ENCODE measurements at places on chromosomes 6 and 20.

DNA sequence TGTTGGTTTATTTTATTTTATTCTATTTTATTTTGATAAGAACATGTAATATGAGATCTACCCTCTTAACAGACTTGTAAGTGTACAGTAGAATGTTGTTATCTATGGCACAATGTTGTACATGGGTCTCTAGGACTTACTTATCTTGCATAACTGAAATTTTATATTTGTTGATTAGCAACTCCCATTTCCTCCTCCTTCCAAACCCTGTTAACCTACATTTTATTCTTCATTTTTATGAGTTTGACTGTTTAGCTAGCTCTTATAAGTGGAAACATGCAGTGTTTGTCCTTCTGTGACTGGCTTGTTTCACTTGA lies 37.9 kb upstream of the BCAS1 start:
- no peak for DNase-seq

DNA sequence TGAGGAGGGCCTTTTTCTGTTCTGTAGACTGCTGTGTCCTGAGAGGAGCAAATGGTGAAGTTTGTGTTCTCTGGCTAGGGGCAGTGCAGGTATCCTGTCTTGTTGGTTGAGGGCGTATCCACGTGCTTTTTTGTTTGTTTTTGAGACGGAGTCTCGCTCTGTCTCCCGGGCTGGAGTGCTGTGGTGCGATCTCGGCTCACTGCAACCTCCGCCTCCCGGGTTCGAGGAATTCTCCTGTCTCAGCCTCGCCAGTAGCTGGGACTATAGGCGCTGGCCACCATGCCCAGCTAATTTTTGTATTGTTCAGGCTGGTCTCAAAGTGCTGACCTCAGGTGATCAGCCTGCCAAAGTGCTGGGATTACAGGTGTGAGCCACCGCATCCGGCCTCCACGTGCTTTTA lies 10.8 kb upstream of the PXDC1 start:
- no peak for DNase-seq

DNA sequence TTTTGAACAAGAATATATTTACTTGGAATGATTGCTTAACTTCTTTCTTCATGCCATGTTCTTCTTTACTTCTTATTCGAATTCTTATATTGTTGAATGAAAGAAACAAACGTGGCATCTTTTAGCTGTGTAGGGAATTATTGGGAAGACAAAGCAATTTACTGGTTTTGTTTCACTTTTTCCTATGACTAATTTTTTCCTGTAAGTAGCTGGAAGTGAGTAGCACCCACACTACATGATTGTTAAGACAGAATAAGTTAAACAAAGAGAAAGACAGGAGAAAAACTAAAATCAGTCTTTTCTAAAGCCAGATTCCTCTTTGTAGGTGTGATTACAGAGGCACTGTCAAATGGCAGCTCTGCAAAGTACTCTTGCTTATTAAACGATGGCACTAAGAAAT lies 593.4 kb downstream of the EYS start:
- no peak for DNase-seq

GRCh38 chr6:169779092-169779815 lies 27.8 kb downstream of the ERMARD start:
- no peak for DNase-seq

DNA sequence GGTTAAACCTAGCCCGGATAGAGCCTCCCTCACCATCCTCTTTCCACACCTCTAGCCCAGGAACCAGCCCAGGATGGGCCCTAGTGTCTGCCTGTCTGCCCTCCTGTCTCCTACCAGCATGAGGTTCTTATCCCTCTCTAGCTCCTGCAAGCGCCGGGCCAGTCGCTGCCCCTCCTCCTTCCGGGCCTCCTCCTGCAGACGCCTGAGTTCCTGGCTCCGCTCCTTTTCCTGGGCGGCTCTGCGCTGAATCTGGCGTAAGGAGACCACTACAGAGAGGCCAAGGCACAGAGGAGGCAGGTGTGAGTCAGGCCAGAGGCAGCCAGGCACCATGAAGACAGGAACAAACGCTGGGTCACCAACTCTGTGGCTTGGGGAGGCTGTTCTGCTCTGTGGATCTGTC lies 4.3 kb upstream of the PSORS1C2 start:
- no peak for DNase-seq

DNA sequence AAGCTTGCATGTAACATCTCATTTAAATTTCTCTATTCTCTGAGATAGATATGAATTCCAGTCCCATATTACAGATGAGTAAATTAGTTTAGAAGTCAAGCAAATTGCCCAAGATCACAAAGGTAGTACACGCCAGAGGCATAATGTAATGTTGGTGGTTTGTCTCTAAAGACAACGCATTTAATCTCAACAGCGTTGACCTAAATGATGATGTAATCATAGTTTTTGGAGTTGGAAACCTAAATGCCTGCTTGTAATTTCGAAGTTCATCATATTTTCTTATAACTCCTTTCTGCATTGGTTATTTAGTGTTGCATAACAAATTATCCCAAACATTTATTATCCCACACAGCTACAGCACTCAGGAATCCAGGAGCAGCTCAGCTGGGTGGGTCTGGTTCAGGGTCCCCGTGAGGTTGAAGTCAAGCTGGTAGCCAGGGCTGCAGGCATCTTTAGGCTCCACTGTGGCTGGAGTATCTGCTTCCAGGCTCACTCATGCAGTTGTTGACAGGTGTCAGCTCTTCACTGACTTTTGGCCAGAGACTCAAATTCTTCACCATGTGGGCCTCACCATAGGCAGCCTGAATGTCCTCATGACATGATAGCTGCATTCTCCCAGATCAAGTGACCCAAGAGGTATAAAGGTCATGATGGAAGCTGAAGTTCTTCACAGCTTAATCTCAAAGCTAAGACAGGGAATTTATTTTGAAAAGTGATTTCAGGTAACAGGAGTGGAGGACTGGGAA lies 122.0 kb upstream of the SPTLC3 start:
- DNase-seq: no peak

- DNase-seq: no peak
These were observed 86.9 kb downstream of the RIPOR3 start for GRCh38 chr20:50604451-50604850.

GRCh38 chr20:2873747-2874041 lies 413 bp downstream of the PTPRA start:
- peak; percentile 65 for DNase-seq

DNA sequence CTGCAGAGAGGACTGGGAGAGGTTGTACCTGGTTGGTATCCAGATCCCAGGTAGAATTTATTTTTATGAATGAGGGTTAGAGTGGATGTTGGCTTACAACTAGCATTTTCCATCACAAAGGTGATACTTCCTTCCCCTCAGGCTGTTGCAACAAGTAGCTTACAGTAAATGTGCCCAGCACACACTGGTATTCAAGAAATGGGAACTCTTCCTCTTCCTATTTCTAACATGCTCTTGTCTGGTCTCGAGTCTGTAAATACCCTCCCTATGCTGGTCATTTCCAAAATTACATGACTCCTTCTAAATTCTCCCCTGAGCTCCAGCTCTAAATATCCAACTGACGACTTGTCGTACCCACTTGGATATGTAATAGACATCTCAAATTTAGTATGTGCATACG lies 90.1 kb upstream of the FOXC1 start:
- DNase-seq: no peak

DNA sequence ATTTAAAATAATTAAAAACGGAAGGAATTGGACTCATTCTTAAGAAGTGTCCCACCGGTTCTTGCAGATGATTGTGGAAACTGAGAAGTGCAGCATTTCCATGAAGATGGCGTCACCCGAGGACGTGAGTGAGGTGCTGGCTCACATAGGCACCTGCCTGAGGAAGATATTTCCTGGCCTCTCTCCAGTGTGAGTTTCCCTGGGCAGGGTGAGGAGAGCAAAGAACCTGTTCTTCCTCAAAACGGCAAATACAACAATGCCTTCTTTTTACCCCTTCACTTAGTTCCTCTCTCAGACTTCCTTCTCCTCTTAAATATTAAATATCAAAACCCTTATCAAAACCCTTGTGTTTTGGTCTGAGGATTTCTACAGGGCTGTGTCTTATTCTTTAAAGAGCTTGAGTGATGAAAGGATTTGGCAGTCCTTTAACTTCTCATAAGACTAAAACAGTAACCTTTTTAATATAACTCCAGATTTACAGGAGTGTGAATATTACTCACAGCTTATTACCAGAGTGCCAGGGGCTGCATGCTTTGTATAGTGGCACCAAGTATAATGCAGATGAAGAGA lies 156.3 kb downstream of the CARMIL1 start:
- DNase-seq: no peak

GRCh38 chr6:75126518-75126917 lies 79.3 kb downstream of the COL12A1 start:
- no peak for DNase-seq

DNA sequence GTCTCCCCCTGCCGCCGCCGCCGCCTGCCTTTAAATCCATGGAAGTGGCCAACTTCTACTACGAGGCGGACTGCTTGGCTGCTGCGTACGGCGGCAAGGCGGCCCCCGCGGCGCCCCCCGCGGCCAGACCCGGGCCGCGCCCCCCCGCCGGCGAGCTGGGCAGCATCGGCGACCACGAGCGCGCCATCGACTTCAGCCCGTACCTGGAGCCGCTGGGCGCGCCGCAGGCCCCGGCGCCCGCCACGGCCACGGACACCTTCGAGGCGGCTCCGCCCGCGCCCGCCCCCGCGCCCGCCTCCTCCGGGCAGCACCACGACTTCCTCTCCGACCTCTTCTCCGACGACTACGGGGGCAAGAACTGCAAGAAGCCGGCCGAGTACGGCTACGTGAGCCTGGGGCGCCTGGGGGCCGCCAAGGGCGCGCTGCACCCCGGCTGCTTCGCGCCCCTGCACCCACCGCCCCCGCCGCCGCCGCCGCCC lies 474 bp downstream of the CEBPB start:
- DNase-seq: peak; percentile 59

- DNase-seq: no peak
These were observed 69.2 kb upstream of the CDYL start for GRCh38 chr6:4707011-4707410.

DNA sequence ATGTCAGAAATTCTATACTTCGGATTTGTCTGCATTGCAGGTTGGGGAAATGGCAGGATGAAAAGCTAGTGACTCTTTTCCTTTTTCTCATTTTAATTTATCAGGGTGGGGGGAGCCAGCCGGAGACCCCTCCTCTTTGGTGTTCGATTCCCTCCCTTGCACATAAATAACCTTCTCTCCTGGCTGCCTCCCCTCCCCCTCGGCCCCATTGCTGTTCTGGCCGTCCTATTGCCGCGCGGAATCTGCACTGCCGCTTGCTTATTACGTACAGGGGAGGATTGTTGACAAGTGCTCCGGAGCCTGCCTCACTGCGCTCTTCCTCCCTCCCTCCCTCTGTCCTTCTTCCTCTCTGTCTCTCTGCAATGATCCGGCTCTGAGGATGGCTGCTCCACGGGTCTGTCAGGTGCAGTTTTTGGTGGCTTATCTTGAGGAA lies 154.7 kb downstream of the JARID2 start:
- no peak for DNase-seq

DNA sequence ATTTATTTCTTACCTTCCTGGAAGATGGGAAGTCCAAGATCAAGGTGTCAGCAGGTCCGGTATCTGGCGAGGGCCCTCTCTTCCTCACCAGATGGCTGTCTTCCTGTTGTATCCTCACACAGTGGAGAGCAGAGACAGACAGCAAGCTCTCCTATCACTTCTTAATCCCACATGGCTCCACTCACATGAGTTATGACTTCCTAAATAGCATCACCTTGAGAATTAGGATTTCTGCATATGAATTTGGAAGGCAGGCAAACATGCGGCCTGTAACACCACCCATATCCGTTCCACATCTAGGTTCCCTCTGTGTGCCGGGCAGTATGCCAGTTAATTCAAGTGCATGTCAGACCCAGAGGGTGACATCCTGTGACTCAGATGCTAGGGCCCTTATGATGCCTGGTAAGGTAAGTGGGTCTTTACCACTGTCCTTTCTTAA lies 2.1 kb downstream of the RAET1E start:
- DNase-seq: peak; percentile 38

DNA sequence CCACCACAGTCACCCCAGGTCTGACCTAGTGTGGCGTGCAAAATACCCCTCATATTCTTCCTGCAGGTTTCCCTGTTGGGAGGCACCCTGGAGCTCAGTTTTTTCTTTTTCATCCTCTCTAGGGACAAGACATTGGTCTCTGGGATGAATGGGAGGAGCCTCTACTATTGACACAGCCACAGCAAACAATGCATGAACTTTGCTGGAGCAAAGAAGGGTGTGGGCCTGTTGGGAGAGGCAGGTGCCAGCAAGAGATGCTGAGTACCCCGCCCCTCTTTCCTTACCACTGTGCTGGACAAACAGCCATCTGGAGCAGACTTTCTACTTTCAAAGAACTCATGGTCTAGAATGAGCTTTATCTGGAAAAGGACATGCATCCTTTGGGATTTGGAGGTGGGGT lies 10.1 kb downstream of the TGM3 start:
- DNase-seq: no peak

DNA sequence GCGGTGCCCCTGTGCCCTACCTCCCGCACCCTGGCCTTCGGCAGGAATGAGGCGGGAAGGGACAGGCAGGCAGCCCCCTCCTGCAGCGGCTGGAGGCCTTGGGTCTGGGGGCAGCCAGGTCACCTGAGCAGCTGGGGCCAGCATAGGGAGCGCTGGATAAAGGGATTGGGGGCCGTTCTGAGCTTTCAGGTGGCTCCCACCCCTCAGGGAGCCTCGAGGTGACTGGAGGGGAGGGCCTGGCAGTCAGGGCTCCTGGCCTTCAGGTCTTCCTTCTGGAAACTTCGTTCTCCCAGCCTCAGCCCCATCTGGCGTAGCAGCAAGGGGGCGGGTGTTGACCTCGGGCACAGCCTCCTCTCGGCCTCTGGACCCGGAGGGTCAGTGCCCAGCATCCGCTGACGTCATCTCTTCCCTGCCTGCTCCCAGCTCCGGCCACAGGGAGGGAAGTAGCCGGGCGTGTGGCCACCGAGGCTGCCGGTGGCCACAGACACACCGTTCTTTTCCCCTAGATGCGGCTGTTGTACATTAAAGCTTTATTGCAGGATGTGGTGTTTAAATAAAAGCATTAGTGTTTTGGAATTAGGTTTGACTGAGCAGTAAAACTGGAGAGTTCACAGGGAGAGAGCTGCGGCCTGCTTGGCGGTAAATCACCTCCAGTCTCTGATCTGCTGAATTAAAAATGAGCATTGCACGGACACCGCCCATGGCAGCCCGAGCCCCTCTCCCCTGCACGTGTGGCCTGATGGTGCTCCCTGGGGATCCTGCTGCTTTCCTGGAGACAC lies 80.0 kb upstream of the GATA5 start:
- DNase-seq: no peak

- DNase-seq: no peak
These were observed 8.8 kb downstream of the DDRGK1 start for GRCh38 chr20:3195590-3196237.

DNA sequence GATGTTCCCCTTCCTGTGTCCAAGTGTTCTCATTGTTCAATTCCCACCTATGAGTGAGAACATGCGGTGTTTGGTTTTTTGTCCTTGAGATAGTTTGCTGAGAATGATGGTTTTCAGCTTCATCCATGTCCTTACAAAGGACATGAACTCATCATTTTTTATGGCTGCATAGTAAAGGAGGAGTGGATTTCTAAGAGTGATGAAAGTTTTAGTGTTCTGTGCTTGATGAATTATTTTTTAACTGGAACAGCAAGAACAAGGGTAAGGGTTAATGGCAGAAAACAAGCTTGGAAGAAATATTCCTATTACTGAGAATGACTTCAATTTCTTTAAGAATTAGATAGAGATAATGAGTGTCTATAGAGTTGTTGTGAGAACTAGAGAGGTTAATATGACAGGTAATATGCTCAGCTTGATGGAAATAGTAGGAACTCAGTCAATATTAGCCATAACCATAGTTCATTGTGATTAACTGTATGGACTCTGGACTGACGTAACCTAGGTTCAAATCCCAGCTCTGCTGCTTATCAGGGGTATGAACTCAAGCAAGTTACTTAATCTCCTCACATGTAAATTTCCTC lies 190.0 kb downstream of the RPS12 start:
- no peak for DNase-seq

Data from CD4-positive, alpha-beta T cell treated with Interleukin-12 subunit alpha and Interleukin-12 subunit beta, for 1 hour (primary cell).